ENCODE measurements at places on chromosomes 1 and 21.

- DNase-seq, result no peak
Observed at GRCh38 chr21:45269861-45270260, 17.8 kb downstream of the POFUT2 start.

DNA sequence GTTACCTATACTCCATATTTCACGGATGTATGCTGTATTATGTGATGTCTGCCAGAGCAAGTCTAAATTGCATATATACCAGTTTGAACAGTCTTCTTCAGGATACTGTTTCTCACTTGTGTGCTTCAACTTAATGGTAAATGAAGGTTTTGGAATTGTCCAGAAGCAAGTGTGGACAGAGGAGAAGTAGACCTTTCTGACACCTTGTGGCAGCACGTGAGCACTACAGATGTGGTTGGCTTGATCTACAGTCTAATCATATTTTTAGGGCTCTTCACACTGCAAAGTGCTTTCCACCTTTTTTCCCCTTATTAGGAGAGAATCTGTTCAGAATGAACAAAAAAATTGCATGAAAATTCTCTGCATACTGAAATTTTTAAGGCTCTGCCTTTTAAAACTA, 10.9 kb downstream of the MORC3 start:
- DNase-seq, result peak; percentile 33

DNA sequence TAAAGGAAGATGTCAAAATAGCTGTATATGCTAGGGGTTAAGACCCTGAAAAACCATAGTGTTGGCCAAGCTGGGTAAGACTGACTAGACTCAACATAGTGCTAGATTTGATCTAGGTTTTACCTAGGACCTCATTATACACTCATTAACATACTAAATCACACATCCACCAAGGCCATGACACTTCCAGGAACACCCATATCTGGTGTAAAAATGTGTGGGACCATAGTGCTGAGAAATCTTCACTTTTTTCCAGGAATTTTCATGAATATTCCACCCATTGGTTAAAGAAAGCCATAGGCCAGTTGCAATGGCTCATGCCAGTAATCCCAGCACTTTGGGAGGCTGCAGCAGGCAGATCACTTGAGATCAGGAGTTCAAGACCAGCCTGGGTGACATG, 34.0 kb upstream of the ACADM start:
- no peak for DNase-seq

DNA sequence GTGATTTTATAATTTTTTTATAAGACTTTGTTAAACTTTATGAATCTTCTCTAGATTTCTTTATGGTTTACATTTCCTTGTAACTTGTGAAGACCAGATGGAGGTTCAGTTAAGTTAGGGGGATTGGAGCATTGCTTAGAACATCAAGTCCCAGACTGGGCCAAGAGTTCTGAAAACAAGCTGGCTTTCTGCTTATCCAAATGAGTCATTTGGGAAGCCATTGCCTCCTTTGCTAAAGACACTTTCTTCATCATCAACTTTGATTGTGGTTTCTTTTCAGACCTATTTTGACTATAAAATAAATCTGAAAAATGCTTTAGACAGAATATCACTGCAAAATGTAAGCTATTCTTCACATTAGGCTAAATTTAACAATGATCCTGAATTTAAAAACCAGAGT, 446.8 kb downstream of the USP25 start:
- no peak for DNase-seq

DNA sequence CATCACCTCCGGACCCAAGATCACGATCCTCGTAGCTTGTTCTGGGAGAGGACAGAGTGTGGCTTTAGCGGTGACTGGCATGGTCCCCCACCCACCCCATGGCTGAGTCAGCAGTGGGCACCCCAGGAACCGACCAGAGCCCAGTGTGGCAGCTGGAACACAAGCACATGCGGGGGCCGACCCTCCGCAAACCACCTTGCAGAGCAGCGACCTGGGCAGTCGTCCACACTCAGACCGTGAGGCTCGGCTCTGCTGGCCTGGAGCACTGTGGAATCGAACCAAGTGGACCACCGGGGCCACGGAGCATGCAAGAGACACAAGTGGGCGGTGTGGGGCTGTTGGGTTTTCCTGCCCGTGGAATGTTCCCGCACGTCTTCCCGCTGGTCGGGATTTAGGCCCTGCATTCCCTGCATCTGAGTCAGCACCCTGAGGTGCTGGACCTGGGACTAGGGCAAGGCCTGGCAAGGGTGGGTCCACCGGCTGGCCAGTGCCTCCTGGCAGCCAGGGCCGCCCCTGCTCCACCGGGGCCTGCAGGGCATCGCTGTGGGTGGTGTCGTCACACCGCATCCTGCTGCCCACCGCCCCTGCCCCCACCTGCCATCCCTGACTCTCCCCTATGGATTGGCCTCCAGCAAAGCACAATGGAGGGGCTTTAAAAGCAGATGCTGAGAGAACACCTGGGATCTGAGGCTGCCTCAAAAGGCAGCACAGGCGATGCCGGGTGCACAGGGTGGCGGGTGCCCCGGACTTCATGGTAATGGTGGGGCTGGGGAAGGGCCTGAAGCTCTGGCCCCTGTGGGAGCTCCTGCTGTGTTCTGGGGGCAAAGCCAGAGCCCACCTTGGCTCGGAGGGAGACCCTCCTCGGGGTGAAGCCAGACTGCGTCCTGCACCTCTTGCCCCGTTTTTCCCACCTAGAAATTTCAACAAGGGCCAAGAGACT, 18.5 kb downstream of the MORN1 start:
- DNase-seq, result no peak

- DNase-seq, result no peak
Observed at GRCh38 chr1:3077561-3077960, 8.6 kb downstream of the PRDM16 start.

DNA sequence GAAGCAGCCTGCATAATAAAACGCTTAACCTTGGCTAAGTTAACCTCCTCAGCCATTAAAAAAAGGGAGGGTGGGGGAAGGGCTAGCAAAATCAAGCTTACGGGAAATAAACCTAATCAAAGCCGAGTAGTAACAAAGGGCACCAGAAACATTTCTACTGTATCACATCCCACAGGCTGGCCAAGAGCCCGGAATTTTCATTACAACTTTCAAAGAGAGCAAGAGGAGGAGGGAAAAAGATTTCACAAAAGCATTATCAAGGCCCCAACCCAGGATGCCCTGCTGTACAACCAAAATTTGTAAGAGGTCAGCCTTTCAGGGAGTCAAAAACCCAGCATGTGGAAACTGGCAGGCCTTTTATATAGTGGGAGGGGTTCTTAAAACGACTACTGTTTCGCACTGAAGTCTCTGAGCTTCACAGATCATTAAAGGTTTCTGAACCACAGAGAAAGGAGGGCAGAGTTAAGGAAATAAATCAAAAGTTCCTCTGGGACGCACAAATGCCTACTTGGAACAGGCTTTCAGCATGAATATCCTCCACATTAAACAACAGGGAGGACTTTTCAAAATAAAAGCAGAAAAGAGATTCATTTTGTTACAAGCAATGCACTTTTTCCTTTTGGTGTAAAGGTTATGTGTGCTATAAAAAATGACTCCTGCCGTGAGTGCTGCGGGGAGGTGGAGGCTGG, 90.4 kb downstream of the SLC45A1 start:
- no peak for DNase-seq

- no peak for DNase-seq
Observed at GRCh38 chr1:113133038-113133437, 60.0 kb downstream of the LRIG2 start.

- no peak for DNase-seq
Observed at GRCh38 chr1:17215545-17215890, 10.6 kb downstream of the PADI1 start.

Measured in T47D (cell line).